ENCODE measurements at places on chromosomes 1 and 21.
A peak's percentile ranks its signal among the peaks of the same experiment; 100 is the strongest.

- no peak for DNase-seq
Observed at GRCh38 chr21:45060675-45061311, 13.6 kb upstream of the ADARB1 start.

DNA sequence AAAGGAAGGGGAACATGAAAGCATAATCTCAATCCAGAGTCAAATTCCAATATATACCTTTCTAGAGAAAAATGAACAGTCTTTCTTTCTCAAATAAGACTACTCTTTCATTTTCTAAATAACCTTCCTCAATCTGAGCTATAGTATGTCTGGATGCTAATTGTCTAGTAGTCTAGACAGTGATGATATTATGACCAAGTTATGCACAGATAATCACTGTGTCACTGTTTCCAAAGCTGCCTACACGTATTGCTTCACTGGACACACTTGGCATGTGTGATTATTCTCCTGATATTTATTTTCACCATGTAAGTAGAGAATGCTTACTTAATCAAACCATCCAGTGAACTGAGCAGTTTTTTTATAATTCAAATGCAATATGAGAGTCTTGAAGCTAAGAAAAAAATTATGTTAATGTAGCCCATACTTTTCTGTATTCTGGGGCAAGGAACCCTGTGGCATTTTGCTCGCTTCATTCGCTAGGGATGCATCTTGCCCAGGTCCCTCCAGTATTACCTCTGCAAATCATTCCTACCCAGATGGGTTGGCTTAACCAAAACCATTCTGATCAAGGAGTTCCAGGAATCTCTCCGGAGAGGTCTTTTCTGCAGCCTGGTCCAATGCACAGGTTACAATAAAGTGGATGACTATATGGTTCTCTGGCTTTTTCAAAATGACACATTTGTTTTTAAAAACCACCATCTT is 303.1 kb upstream of the RUNX1 start:
- peak; percentile 93 for DNase-seq

GRCh38 chr1:226563666-226564065 is 15.1 kb downstream of the STUM start:
- no peak for DNase-seq

- no peak for DNase-seq
Observed at GRCh38 chr21:41086569-41086968, 81.4 kb upstream of the BACE2 start.

- DNase-seq: no peak
Observed at GRCh38 chr1:79667166-79667565, 660.6 kb upstream of the ADGRL4 start.

DNA sequence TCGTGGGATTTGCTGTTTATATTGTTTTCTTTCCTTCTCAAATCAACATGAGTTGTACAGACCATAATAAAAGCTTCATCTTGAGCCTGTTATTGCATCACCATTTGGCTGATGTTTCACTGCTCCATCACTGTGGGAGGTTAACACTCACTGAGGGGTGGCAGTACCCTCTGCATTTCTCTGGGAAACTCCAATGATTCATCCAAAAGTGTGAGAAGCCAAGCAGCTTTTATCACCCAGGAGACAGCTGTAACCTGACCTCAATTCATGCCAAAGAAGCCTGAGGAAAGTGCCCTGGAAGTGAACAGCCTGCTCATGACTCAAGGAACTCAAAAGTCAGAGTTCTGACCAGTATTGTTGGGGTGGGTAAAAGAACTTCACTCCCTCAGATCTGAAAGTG is 84.1 kb downstream of the GPR88 start:
- DNase-seq: peak; percentile 96

DNA sequence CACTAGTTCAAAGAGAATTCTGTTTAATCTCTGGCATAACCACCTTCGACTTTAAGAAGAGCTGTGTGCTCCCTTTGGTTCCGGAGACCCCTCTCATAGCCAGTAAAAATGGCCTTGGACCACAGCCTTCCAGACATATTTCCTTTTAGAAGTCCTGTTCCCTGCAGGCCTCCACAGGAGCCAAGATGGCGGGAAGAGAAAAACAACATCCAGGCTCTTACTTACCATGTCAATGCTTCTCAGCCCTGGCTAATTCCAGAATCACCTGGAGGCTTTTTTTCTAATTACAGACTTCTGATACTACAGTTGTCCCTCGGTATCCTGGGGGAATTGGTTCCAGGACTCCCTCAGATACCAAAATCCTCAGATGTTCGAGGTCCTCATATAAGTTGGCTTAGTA is 362.5 kb downstream of the PBX1 start:
- DNase-seq: no peak

- DNase-seq: peak; percentile 61
Observed at GRCh38 chr1:196387766-196388165, 220.5 kb downstream of the KCNT2 start.

DNA sequence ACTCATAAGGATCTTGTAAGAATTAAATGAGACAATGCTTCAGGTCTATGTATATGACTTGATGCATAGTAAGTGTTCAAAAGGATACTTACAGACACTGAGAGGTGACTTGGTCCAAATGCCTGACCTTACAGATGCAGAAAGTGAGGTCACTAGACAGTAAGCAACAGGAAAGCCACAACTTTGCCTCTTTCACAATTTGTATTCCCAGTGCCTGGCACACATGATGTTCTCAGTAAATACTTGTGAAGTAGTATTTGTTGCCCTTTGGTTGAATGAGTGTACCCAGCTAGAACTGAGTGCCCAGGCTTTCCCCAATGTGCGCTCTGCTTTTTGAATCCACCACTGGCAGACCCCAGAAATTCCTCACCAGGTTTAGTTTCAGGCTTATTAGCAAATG is 105.1 kb downstream of the BEND5 start:
- DNase-seq: no peak

DNA sequence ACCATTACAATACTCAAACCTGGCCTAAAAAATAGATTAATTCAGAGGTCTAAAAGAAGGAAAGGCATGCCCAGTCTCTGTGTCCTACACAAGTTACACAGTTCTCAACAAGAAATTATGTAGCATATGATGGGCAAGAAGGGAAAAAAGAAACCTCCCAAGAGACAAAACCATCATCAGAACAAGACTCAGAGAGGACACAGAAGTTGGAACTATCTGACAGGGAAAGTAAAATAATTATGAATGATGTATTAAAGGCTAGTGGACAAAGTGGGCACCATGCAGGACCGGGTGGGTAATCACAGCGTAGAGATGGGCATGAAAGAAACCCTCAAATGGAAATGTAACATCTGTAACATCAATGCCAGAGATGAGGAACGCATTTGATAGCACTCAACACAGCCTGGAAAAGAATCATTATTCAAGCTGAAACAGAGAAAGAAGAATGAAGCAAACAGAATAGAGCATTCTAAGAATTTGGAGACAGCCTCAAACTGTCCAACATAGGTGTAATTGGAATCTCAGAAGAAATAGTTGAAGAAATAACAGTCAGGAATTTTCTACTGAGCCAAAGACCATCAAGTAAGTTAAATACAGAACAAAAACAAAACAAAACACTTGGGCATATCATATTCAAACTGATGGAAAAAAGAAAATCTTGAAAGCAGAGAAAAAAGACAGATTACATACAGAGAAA is 29.7 kb downstream of the PER3 start:
- no peak for DNase-seq

- peak; percentile 56 for DNase-seq
Observed at GRCh38 chr1:119286587-119287181, 81.9 kb upstream of the HAO2 start.

DNA sequence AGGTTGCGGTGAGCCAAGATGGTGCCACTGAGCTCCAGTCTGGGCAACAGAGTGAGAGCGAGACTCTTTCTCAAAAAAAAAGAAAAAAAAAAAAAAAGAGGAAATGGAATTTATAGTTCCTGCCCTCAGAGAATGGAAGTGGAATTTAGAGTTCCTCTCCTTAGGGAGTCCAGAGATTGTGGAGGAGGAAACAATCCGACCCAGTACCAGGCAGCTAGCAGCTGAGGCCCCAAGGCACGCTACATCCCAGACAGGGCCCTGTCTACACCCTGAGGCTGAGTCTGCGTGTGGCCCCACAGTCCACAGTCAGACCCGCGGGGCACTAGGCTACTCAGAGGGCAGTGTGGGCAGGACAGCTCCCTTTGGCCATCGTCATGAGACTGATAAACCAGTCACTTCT is 1.9 kb upstream of the MFN2 start:
- no peak for DNase-seq

DNA sequence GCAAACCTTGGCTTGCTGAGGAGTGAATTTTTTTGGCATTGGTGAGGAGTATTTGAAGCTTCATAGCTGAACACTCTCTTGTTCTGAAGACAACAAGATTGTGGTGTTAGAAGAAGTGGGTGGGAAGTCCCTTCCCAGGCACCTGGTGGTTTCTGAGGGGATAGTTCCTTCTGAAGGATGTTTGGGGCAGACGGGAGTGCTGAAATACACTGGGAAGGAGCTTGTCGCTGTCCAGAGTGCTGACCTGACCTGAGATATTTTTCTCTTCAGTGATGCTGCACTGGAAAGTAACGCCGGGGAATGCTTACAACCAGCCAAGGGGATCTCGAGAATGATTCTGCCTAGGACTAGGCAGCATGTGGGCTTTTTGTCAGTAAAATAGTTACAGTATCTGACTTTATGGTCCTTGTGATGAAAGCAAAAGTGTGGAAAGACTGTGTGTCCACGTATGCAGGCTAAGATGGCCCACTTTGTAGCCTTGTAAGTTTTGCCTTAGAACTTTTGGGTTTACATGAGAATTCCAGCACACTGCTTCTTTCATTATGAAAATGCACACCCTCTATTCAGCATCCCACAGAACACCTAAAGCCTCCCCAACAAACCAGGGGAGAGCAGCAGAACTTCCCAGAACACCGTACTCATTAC is 33.1 kb upstream of the NFASC start:
- peak; percentile 58 for DNase-seq

GRCh38 chr1:215568299-215568692 is 1.2 kb downstream of the KCTD3 start:
- peak; percentile 65 for DNase-seq

Data from fibroblast of upper back skin (primary cell).